ENCODE measurements at places on chromosomes 5 and 9.
A peak's percentile ranks its signal among the peaks of the same experiment; 100 is the strongest.

- DNase-seq = no peak
These were observed 35.8 kb downstream of the MEGF10 start for GRCh38 chr5:127326431-127326830.

- no peak for DNase-seq
These were observed 288.3 kb downstream of the ENC1 start for GRCh38 chr5:74352256-74352655.

DNA sequence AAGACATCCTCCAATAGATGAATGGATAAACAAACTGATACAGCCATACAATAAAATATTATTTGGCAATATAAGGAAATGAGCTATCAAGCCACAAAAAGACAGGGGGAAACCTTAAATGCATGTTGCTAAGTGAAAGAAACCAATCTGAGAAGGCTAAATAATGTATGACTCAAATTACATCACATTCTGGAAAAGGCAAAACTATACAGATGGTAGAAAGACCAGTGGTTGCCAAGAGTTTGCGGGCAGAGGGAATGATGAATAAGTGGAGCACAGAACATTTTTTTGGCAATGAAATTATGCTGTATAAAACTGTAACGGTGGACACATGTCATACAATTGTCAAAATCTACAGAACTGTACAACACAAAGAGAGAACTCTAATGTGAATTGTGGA is 63.3 kb downstream of the CSF2 start:
- no peak for DNase-seq

GRCh38 chr9:127541865-127542264 is 70.2 kb upstream of the STXBP1 start:
- peak; percentile 22 for DNase-seq

DNA sequence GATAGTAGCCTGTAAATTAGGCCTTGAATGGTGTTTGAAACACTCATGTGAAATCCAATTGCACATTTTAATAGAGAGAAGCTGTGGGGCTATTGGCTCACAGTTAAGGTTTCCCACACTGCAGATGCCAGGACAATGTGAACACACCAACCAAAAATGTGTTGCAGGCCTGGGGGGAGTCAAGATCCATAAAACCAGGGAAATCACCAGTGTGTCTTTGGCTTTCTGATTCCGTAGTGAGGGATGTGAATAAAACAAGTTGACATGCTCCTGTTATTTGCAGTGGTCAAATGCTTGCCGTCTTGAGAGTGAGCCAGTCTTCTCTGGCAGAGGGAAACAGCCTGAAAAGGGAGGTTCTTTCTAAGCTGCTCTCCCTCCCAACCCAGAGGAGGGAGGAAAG is 79.0 kb downstream of the ZNF462 start:
- no peak for DNase-seq

- DNase-seq = no peak
These were observed 111.7 kb downstream of the TLR4 start for GRCh38 chr9:117815948-117816347.

- DNase-seq = no peak
These were observed 544 bp downstream of the ADAMTS6 start for GRCh38 chr5:65481171-65481581.

GRCh38 chr5:55897206-55897894 is 46.2 kb downstream of the IL31RA start:
- DNase-seq = no peak

- DNase-seq = no peak
These were observed 338.3 kb upstream of the KLF4 start for GRCh38 chr9:107827884-107828283.

GRCh38 chr5:52554293-52554692 is 233.4 kb upstream of the ITGA1 start:
- DNase-seq = no peak

DNA sequence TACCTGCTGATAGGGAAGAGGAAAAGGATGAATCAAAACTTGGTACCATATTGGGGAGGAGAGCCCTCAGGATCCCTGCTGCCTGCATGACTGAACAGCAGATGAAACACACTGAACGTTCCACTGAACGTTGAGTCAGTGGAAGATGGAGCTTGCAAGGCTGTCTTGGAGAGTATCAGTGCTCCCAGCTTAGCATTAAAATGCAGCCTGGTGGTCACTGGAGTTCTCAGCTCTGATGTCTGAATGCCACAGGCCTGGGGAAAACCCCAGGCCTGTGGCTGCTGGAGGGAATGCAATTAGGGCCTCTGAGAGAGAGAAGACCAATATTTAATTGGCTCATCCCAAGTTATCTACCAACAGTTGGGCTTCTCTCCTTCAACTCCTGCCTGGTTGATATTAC is 54.5 kb downstream of the PDE4D start:
- DNase-seq = no peak

DNA sequence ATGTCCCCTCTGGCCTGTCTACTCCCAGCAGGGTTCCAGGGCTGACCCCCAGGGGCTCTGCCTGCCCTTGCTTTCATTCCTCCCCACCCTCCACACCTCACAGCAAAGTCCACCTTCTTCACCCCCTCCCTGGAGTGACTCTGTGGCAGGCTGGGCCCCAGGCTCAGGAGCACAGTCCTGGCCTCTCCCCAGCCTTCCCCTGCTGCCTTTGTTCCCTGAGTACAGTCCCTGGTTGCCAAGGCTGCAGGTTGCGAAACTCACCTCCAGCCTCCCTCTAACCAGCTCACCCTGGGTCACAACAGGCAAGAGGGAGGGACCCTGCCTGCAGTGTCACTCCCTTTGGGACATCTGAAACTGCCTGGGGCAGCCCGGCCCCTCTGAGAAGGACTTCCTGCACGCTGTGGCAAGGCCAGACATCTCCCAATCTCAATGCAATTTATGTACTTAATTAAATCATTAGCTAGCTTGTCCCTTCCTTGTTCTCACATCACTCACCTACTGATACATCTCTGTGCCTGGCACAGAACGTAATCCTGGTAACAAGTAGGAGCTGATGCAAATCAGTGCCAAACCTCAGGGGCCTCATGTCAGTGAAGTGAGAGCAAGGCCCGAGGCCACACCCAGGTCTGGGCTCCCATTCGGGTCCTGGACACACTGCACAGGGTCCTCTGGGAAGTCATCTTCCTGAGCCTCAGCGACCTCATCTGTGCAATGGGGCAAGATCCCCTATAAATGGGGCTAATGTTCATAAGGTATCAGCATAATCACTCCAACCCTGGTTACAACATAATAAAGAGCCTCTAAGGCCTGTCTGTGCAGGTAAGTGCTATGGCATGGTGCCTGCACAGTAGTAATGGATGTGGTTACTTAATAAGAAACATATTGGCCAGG is 27.3 kb upstream of the TRIM14 start:
- no peak for DNase-seq

DNA sequence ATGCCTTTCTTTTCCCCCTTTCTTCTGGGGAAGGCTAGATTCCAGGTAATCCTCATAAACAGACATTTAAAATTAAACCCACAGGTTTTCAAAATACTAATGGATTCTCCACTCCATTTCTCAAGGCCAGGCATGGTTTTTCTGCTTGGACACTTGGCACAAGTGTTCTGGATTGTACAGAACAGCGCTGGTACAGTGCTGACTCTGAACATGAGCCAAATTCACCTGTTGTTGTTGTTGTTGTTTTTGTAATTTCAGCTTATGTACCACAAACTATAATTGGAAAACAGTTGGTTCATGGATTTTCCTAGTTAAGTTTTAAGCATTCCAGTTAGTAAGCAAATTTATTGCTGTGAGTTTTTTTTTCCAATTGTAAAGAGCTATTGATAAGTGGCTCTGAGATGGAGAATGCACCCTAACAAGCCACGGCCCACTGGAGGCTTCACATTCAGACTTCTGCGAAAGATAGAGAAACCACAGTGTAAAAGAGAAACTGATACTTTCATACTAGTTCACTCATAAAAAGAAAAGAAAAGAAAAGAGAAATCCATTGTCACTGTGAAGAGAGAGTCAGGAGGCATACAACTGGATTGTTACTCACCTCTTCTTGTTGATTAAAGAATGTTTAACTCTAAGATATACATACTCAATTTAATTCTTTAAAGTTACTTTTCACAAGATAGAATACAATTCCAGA is 16.2 kb upstream of the ITGA1 start:
- DNase-seq = no peak

GRCh38 chr9:121607434-121608167 is 43.8 kb upstream of the DAB2IP start:
- DNase-seq = no peak

DNA sequence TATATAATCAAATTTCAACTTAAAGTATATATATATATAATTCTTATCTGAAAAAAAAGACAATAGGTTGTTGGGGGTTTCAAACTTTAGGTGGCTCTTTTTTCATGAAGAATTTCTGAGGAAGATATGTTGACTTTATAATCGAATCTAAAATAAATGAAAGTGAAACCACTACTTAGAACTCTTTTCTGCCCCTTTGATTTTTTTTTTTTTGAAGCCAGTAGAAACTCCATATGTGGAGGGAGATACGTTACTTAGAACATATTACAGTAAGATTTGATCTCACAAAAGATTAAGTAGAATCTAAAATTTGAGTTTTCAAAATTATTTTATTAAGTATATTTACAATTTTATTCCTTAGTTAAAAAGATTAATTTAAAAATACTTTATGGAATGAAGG is 96.9 kb downstream of the ATG10 start:
- no peak for DNase-seq

DNA sequence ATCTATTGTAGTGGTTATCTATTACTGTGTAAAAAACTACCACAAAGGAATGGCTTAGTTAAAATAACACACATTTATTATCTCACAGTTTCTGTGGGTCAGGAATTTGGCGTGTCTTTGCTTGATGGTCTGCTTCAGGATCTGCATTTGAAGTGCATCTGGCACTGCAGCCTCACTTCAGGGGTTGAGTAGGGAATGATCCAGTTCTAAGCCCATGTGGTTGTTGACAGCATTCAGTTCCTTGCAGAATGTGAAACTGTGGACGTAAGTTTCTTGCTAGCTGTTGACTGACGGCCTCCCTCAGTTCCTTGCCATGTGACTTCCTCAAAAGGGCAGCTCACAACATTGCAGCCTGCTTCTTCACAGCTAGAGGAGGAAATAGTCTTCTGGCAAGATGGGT is 2.1 kb upstream of the OGN start:
- no peak for DNase-seq

DNA sequence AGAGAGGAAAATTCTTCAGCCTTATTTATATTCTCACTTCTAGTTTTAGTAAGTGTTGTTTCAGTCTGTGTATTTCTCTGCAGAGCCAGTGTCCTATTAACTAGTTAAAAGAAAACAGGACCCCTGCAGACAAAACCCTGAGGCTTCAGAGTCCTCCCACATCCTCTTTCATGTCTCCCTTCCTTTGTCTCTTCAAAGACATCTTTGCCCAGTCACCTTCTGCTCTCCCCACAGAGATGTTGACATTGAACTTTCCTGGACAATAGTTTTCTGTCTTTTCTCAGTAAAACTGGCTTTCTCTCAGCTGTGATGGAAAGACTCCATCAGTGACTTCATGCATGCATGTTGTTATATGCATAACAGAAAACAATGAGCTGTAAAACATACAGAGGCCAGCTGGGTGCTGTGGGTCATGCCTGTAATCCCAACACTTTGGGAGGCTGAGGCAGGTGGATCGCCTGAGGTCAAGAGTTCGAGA is 20.2 kb downstream of the GRAMD2B start:
- no peak for DNase-seq

DNA sequence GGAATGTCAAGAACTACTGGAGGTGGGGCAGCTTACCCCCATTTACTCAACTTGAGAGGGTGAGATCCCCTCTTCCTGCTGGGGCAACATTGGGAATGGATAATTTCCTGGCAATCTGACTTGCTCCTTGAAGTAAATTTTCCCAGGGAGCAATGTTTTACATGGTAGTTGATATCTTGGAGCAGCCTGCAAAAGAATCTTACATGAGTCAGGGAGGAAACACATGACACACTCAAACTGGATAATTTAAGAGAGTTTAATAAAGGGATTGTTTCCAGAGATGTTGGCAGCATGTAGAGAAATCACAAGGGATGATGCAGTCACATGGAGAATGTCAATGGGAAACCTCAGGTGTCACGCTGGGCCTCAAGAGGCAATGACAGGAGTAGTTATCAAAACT is 212.5 kb downstream of the GAS1 start:
- no peak for DNase-seq

DNA sequence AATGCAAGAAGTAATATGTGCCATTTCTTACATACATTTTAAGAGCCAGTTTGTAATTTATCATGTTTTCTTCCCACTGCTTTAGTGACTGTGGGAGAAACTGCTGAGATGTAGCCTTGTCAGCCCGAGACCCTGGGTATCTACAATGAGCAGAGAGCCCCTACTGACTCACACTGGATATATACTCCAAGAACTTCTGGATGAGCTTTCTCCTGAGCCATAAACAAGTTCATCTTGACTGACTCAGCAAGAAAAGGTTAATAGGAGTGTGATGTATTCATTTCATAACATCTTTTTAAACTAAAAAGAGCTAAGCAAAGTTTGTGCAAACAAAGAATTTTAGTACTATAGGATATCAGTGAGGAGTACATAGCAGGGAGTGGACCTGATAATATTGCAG is 182.5 kb downstream of the EDIL3 start:
- DNase-seq = no peak

DNA sequence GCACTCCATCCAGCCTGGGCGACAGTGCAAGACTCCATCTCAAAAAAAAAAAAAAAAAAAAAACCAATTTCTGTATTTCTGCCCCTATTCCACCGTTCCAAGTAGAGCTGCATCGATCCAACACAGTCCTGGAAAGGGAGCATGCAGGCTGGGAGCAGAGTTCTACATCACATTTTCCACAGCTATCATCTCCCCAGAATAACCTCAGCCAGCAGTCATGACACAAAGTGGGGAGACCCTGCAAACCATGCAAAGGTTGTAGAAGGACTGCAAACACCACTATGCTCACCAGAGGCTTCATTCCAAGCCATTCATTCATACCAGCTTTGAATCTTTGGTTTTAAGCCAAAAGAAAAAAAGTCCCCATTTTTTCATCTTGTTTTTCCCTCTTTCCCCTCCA is 20.8 kb upstream of the ZNF354A start:
- no peak for DNase-seq

GRCh38 chr5:158212917-158213316 is 354.0 kb upstream of the CLINT1 start:
- no peak for DNase-seq

- DNase-seq = no peak
These were observed 437 bp upstream of the TRIM41 start for GRCh38 chr5:181222630-181223057.

GRCh38 chr5:141965071-141965470 is 3.8 kb upstream of the RNF14 start:
- no peak for DNase-seq

DNA sequence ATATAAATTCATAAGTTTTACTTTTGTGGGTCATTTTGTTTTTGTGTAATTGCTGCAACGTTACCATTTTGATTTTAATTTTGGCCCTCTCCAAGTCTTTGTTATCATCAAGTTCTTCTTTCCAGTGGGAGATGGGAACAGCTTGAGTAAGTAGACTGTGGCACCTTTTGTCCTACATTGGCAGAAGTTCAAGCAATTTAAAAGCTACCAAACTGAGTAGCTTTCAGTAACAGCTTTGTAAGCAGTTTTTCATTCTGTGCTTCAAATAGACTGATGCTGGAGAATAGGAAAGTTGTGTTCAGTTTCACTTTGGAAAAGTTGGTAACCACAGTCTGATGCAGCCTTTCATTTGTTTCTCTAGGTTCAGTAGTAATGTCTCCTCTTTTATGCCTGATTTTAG is 47.8 kb upstream of the TMED7 start:
- DNase-seq = no peak

- DNase-seq = no peak
These were observed 11.6 kb downstream of the ABL1 start for GRCh38 chr9:130846487-130847305.
